ENCODE measurements at places on chromosomes 2 and 18.

- no peak for DNase-seq
These were observed 23.8 kb upstream of the SLC38A11 start for GRCh38 chr2:164979113-164979512.

- DNase-seq, result no peak
These were observed 1.4 kb downstream of the DNMT3A start for GRCh38 chr2:25340181-25340921.

DNA sequence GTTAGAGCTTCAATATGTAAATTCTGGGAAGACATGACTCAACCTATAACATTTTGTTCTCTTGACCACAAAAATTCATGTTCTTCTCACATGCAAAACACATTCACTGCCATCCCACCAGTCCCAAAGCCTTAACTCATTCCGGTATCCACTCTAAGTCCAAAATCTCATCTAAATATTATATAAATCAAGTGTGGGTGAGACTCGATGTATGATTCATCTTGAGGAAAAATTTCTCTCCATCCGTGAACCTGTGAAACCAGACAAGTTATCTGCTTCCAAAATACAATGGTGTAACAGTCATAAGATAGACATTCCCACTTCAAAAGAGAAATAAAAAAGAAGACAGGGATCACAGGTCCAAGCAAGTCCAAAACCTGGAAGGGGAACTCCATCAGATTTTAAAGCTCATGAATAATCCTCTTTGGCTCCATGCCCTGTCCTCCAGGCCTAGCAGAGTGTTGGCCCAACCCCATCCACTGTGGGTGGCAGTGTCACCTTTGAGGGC is 101.3 kb downstream of the RAD51AP2 start:
- DNase-seq, result no peak

GRCh38 chr2:23041443-23041842 is 343.5 kb upstream of the KLHL29 start:
- DNase-seq, result no peak

GRCh38 chr18:8783335-8783993 is 78.1 kb downstream of the MTCL1 start:
- DNase-seq, result no peak

DNA sequence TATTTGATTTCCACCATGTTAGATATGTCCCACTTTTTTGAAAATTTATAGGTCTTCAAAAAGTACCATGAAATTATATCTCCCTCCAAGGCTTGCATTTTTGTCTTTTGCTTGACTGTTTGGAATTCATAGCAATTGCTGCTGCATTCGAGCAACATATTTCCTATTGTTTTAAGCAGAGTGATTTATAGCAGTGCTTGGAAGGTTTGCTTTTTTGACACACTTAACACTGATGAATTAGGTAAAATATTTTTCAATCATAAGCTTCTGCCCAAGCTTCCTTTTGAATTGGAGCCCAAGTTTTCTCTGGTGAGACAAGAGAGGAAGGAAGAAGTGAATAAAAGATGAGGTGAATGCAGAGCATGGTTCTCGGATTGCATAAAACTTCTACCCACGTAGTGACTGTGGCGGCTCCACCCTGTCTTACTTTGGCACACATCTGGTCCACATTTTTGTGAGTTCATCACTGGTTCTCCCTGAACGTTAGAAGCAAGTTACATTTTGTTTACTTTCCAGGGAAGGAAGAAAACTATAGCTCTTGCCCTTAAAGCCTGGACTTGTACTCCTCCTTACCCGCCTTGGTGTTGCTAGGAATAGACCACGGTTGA is 667.0 kb downstream of the TSN start:
- no peak for DNase-seq

- DNase-seq, result no peak
These were observed 79.3 kb downstream of the ASAP2 start for GRCh38 chr2:9285921-9286320.

GRCh38 chr2:12036640-12036983 is 290.2 kb downstream of the LPIN1 start:
- DNase-seq, result no peak

DNA sequence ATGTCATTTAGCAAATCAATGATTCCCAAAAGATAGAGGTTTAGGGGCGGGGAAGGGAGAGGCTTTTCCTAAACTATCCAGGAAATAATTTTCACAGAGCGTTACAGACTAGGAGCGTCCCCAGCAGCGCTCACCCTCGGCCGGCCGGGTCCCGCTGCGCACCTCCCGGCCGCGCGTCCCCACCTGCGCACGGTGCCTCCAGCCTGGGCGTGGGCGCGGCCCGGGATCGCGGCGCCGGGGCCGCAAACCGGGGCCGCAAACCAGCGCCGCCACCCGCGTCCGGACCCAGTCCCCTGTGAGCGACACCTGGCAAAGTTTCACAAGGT is 684 bp upstream of the ZCCHC2 start:
- no peak for DNase-seq

DNA sequence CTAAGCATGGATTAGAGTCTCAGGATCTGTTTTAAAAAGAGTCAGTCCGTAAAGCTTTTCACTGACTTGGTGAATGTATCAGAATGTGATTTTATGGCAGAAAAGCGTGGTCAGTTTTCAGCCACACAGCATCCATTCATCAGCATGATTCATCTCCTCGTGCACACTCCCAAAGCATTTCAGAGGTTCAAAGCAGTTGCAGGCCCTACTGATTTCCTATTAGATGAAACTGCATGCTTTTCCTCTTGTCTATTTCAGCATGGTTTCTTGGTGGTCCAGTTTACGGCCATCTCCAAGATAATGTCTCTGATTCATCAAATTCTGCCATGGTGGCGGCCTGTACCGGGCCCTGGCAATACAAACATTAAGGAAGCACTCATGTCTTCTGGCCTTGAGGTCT is 4.8 kb upstream of the PARD6G start:
- no peak for DNase-seq

DNA sequence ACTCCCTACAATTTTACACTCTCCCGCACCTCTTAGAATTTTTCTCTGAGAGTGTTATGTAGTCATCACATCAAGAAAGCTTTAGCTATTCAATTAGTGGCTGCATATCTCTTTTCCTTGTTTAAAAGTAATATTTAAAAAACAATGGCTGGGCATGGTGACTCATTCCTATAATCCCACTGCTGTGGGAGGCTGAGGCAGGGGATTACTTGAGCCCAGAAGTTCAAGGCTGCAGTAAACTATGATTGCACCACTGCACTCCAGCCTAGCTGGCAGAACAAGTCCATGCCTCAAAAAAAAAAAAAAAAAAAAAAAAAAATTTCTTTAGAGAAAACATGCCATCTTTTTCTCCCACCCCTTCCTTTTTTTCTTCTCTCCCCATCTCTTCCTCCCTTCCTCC is 44.3 kb downstream of the AQP4 start:
- DNase-seq, result no peak

GRCh38 chr2:20514596-20515269 is 67.9 kb downstream of the RHOB start:
- no peak for DNase-seq

DNA sequence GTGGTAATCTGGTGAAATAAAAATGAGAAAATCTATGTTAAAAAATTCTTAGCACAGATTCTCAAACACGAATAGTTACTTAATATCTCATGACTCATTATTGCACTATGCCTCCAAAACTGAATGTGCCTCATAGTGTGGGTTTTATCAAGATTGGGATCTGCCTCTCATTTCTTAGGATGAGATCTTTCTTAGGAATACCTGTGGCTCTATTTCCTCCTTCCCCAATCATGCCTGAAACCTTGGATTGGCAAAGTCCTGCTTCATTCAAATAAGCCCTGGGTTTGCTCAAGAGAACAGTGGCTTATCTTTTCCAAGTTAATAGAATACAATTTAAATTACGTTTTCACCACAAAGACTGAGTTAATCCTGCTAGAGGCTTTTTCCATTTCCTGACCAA is 100.3 kb downstream of the DPP10 start:
- DNase-seq, result no peak

- no peak for DNase-seq
These were observed 34.9 kb downstream of the TEX44 start for GRCh38 chr2:231627384-231628120.

- no peak for DNase-seq
These were observed 189.4 kb downstream of the PLCL1 start for GRCh38 chr2:197993830-197994229.

GRCh38 chr18:12861637-12862036 is 22.4 kb downstream of the PTPN2 start:
- DNase-seq, result no peak

DNA sequence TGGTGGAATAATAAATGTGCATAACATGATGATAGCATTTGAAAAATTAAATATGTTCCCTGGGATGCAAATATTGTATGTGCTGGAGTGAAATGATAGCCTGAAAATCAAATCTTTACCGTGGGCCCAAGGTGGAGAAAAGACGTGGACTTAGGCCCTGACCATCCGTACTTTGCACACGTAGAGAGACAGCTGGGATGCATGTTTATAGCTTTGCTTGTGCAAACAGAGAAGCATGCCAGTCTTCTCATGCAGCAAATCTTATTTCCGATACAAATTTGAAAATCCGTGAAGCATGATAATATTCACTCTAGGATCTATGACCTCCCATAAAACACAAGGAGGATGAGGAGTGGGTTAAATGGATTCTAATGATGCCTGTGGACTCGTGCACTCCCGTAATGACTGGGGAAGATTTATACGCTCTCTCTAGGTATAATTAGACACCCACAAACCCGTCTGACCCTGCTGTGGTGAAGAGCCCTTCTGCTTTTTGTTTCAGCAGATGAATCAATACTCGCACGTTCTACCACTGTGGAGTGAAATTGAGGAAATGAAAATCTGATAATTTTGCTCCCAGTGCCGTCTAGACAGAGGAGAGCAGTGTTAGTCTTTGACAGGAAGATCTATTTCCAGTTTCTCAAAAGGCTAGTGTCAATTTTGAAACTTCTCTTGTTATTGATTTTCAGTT is 810.3 kb upstream of the SALL3 start:
- DNase-seq, result no peak

DNA sequence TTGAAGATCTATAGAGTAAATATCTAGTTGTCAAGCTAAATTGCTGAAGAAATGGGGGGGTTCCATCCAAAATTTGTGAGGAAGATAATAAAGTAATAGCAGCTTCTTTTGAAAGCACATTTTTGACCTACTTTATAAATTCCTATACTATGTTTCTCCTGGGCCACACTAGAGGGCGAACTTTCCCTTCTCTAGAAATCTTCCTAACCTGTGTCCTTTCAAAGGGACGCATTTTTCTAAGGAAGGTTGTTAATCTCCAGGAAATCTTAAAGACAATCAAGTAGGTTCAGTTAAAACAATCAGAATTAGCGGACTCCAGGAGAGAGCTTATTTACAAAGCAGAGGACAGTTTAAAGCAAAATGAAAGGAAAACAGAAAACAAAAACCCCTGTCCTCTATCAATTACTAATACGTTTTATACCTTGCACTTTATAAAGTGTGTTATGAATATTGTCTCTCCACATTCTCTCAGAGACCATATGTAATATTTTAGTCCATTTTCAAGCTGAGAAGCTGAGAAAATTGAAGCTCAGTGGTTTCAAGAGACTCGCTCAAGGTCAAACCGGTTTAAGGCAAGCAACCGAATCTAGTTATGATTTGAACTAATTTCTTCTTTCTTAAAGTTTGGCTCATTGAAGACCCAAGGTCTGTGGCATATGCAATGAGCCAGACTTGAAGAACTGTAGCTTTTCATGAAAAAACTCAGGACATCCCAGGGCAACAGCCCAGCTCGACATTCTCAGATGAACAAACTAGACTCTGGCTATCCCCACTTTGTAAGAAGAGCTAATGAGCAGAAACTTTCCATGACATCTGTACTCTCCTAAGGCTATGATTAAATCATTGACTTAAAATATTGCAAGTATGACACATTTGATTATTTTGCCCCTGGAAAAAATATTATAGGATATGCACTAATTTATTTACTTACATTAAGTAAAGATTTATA is 273.6 kb downstream of the PAX3 start:
- peak; percentile 9 for DNase-seq

- DNase-seq, result no peak
These were observed 195.9 kb downstream of the SEPTIN10 start for GRCh38 chr2:109417701-109418335.

DNA sequence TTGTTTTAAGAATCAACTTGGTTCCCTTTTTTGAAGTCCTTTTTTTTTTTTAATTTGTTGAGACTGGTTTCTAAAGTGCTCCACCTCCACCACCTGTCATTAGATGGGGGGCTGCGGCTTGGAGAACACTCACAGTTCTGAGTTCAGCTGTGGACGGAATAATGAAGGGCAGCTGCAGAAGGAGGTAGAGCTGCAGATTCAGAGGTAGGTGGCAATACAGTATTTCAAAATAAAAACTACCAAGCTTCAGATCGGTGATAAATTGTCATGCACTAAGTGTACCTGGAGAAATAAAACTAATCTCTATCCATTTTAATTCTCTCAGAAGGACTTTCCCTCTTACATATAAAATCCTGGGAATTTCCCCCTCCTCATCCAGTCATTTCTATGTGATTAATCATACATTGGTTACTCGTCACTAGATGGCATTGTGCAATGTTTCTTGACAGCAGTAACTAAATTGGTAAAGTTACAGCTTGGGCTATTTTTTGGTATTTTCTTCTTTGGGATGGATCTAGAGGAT is 81.1 kb upstream of the SLC39A10 start:
- peak; percentile 50 for DNase-seq

- DNase-seq, result peak; percentile 79
These were observed 27.2 kb downstream of the CLUL1 start for GRCh38 chr18:623761-624620.

GRCh38 chr18:5429681-5430080 is 114.1 kb downstream of the EPB41L3 start:
- DNase-seq, result no peak

- DNase-seq, result no peak
These were observed 265.5 kb downstream of the PTH2R start for GRCh38 chr2:208671886-208672680.

DNA sequence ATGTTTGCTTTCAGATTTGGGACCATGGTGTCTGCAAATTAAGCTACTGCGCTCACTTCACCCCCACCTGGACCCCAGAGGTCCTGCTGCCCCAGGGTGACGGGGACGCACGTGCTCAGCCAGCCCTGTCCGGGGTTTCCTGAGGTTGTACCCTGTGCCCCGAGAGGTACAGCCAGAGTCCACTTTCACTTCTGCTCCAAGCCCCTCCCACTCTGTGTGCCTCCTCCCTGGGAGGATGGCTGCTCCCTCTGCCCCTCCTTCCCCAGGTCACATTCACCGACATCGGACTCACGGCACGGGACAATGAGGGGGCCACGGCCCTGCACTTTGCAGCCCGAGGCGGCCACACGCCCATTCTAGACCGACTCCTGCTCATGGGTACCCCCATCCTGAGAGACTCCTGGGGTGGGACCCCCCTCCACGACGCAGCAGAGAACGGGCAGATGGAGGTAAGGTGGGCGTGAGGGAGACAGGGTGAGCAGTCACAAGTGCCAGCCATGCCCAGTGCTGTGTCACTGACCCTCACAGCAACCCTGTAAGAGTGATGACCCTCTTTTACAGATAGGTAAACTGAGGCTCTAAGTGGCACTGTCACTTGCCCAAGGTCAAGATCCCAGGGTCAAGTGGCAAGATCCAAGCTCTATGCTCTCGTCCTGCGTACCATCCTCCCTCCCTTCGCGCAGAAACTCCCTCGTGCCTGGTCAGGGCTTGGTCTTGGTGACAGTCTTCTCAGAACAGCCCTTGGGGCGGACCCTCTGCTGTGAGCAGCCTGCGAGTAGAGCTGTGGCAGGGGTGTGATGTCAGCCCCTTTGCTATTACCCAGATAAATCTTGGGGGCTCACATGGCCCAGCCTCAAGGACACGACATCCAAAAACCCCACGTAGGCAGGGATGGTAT is 7.6 kb downstream of the ESPNL start:
- no peak for DNase-seq

Data from hematopoietic multipotent progenitor cell (in vitro differentiated cells).